Naive thymus-derived CD4-positive, alpha-beta T cell (primary cell): ENCODE measurements at places on chromosomes 16 and 17. TPM values are rescaled to one million over a fixed set of nuclear protein-coding genes. Genes with fewer than 3 reads are reported as not detected.

- H3K4me3 ChIP-seq = no peak overlapping the region
- no peaks in the 10 kb centered on the region for H3K27me3 ChIP-seq
- no peak for DNase-seq
- peaks cover 48% of the 10 kb centered on the region for H3K36me3 ChIP-seq
These were observed 49.0 kb upstream of the ENDOV start for GRCh38 chr17:80365983-80366382.

DNA sequence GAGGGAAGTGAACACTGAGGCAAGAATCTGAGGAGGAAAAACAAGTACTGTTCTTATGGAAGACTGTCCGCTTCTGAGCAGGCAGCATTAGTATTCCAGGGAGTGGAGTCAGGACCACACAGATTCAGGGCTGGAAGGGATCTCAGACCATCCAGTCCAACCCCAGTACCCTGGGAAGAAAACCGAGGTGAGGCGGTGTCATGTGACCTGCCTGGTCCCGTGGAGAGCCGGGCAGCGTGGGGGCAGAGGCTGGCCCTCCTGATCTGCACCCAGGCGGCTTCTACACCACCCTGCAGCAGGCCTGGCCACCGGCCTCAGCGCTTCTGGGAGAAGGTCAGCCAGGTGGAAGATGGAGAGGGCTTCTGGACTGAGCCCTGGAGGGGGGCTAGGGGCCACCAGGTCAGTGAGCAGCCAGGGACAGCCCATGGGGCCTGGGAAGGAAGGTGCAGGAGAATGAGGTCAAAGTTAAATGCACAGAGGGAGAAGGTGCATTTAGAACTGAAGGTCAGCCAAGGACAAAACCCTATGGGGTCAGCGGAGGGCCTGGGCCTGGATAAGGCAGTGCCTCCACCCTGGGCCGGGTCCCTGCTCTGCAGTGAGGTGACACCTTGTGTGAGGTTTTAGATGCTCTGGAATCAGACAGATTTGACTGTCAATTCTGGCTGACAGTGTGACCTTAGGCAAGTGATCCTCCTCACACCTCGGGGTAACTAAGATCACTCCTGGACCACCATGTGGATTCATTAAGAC lies 45.9 kb downstream of the VAC14 start:
- no peak overlapping the region for H3K27ac ChIP-seq
- no peak for DNase-seq
- no peaks in the 10 kb centered on the region for H3K4me1 ChIP-seq
- H3K27me3 ChIP-seq = no peaks in the 10 kb centered on the region
- H3K4me3 ChIP-seq = no peak overlapping the region
- H3K36me3 ChIP-seq = no peaks in the 10 kb centered on the region

DNA sequence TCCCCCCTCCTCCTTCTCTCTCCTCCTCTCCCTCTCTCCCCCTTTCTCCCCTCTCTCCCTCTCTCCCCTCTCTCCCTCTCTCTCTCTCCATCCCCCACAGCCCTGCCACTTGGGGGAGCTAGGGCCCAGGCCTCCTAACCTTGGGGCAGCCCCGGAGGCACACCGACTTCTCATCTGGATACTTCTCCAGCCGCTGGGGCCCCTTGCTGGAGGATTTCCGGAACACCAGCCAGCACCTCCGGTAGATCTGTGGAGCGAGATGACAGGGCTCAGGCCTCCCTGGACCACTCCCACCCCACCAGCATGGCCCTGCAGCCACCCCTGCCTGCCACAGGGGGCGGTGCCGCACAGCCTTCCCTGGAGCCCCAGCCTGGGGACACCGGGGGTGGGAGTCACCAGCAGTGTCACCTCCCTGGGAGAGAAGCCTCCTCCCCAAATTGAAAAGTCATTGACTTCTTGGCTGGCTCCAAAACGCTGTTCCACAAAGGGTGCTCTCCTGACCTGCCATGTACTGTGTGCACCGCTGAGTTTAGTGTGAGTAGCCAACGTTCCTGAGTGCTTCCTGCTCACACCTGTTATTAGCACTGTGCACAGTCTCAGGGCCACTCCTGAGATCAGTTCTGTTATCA lies 10.5 kb downstream of the DOK4 start:
- peaks cover 8% of the 10 kb centered on the region for H3K4me1 ChIP-seq
- H3K27me3 ChIP-seq = no peaks in the 10 kb centered on the region
- no peak overlapping the region for H3K4me3 ChIP-seq
- H3K27ac ChIP-seq = peak overlapping the region; percentile 45
- H3K36me3 ChIP-seq = peaks cover 5% of the 10 kb centered on the region

Gene FAM117A
- 99.1 TPM for total RNA-seq

Gene RGS9
- total RNA-seq = 3.9 TPM

Gene PRSS8
- total RNA-seq = not detected
